ENCODE measurements at places on chromosomes 3 and 15. TPM values are rescaled to one million over a fixed set of nuclear protein-coding genes. Genes with fewer than 3 reads are reported as not detected.

DNA sequence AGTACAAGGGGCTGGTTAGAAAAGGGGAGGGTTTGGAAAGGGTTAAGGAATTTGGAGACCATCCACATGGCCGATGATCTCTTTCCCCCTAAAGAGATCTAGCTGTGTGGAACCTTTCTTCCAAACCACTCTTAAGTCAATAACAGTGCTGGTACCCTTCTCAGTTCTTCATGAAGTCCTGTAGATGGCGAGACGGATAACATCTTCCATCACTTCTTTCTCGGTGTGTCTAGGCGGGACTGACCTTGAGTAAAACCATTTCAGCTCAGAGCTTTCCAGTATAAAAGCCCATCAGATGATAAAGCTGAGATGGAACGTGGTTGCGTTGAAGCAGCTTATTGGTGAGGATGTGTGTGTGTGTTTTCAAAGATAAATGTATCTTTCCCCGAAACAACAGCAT lies 151.5 kb upstream of the BHLHE40 start:
- no peak overlapping the region for H3K27ac ChIP-seq
- DNase-seq, result no peak
- H3K4me1 ChIP-seq, result peaks cover 9% of the 10 kb centered on the region

DNA sequence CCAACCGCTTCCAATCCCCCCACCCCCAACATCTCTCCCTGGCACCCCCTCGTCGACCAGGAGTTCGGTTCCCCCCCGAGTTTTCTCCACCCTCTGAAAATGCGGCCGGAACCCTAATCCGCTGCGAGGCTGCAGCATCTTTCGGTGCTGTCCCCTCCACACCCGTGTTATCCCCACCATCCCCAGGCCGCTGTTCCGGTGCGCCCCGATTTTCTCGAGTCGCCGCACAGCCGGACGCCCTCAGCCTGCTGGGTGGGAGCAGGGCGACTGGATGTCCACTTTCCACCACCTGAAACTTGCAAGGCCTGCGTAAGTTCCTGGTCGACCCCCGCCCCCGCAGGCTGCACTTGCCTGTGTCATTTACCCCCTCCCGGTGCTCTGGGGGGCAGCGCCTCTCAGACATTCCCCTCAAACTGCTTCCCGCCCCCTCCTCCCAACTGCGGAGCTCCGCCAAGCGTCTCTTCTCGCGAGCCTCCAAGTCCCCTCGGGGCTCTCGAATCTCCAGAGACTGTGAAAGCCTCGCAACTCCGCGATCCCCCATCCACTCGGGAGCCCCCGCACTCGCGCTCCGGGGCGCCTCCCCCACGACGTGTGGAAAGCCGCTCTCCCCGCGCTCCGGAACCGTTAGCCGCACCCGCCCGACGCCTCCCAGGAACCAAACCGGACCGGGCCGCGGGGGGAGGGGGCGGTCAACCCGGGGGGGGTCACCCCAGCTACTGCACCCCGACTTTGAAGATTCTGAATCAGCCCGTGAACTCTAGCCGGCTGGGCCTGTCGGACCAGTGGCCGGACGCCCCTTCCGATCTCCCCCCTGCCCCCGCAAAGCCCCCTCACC lies 566 bp downstream of the ETV5 start:
- H3K36me3 ChIP-seq, result peaks cover 11% of the 10 kb centered on the region
- H3K27me3 ChIP-seq, result peaks cover 31% of the 10 kb centered on the region
- peak overlapping the region; percentile 90 for H3K4me3 ChIP-seq
- peaks cover 7% of the 10 kb centered on the region for H3K4me1 ChIP-seq

GRCh38 chr15:45842151-45842550 lies 207.3 kb downstream of the SQOR start:
- DNase-seq, result no peak
- H3K4me1 ChIP-seq, result no peaks in the 10 kb centered on the region
- H3K36me3 ChIP-seq, result no peaks in the 10 kb centered on the region
- no peak overlapping the region for H3K4me3 ChIP-seq
- no peak overlapping the region for H3K27ac ChIP-seq

DNA sequence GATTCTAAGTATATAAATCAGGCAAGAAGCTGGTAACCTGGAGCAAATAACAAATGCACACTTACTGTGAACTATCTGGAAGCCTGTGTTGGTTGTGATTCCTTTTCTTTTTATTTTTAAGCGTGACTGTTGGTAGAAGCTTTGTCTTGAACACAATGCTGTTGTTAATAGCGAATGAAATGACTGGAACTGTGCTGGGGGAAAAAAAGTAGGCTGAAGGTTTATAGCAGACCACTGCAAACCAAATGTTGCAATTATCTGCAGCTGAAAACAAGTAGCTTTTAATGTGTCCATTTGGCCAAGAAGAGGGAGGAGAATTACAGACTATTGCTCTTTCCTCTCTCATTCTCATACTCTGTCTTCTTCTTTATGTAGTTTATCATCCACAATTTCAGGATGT lies 184.5 kb upstream of the DNAJC19 start:
- no peaks in the 10 kb centered on the region for H3K36me3 ChIP-seq
- no peak for DNase-seq
- no peaks in the 10 kb centered on the region for H3K27me3 ChIP-seq
- no peak overlapping the region for H3K27ac ChIP-seq
- no peak overlapping the region for H3K4me3 ChIP-seq
- peaks cover 5% of the 10 kb centered on the region for H3K4me1 ChIP-seq

- no peaks in the 10 kb centered on the region for H3K27me3 ChIP-seq
- no peak overlapping the region for H3K4me3 ChIP-seq
- no peak for DNase-seq
- H3K4me1 ChIP-seq, result peaks cover 35% of the 10 kb centered on the region
- H3K27ac ChIP-seq, result no peak overlapping the region
These were observed 28.1 kb downstream of the SMAD3 start for GRCh38 chr15:67093504-67093862.

DNA sequence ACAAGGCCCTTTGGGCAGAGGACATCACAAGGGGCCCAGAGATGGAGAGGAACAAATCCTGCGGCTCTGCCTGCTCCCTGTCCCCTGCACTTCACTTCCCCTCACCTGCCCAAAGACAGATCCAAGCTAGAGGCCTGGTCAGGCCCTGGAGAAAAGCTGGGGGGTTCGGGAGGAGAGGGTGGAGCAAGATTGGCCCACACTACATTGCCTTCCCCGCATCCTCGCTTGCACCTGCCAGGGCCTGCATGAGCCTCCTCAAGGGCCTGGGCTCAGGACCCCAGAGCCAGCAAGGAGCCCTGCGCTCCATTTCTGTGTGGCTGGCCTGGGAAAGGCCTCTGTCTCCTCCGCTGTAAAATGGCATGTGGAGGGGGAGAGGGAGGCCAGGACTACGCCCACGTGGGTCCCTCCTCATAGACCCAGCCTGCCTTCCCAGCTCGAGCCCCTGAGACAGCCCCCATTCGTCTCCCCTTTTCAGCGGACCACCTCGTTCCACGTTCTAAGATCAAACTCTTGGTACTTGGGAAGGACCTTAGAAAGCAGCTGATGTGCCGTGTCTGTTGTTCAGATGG lies 106.0 kb downstream of the HMG20A start:
- H3K27me3 ChIP-seq, result peaks cover 6% of the 10 kb centered on the region
- H3K27ac ChIP-seq, result peak overlapping the region; percentile 74
- no peaks in the 10 kb centered on the region for H3K36me3 ChIP-seq
- peaks cover 39% of the 10 kb centered on the region for H3K4me1 ChIP-seq
- no peak overlapping the region for H3K4me3 ChIP-seq

DNA sequence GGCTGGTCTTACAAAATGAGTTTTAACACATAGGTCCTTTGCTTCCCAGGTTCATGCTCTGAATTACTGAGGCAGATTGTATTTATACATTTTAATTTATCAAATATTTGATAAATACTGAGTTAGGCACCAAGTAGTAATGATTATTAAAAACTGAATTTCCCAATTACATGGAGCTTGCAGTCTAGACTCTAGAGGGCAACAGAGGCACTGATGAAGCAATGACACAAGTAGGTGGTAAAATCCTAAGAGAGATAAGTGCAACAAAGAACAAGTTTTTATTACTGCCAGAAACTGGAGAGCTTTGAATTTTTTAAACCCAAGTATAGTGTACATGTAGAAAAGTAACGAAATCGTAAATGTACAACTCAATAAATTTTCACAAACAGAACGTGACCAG lies 406.2 kb upstream of the RARB start:
- H3K27me3 ChIP-seq, result no peaks in the 10 kb centered on the region
- no peaks in the 10 kb centered on the region for H3K36me3 ChIP-seq
- no peak for DNase-seq
- H3K4me3 ChIP-seq, result no peak overlapping the region
- no peaks in the 10 kb centered on the region for H3K4me1 ChIP-seq

- DNase-seq, result no peak
- no peak overlapping the region for H3K4me3 ChIP-seq
- H3K36me3 ChIP-seq, result no peaks in the 10 kb centered on the region
- H3K27ac ChIP-seq, result no peak overlapping the region
- no peaks in the 10 kb centered on the region for H3K27me3 ChIP-seq
These were observed 45.9 kb upstream of the COL6A5 start for GRCh38 chr3:130299531-130299930.

- H3K27ac ChIP-seq, result no peak overlapping the region
- DNase-seq, result peak; percentile 77
These were observed 359.7 kb upstream of the ROPN1 start for GRCh38 chr3:124351430-124352148.

DNA sequence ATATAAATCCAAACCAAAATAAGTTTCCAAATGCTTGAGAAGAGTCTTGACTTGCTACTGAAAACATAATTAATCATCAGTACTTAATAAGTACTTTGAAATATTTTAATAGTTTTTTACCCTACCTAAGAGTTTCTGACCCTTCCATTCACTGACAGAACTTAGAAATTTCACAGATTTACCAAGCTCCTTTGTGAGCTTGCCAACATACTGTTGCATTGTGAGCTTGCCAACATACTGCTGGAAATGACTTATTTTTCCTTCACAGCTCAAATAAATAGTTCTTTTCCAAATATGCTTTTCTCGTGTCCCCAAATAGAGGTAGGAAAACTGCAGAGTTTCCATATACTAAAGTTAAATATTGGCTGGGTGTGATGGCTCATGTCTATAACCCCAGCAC lies 9.6 kb upstream of the AADAC start:
- no peaks in the 10 kb centered on the region for H3K4me1 ChIP-seq
- no peaks in the 10 kb centered on the region for H3K36me3 ChIP-seq
- no peaks in the 10 kb centered on the region for H3K27me3 ChIP-seq
- H3K4me3 ChIP-seq, result no peak overlapping the region

- H3K27ac ChIP-seq, result no peak overlapping the region
- H3K4me1 ChIP-seq, result no peaks in the 10 kb centered on the region
- no peaks in the 10 kb centered on the region for H3K36me3 ChIP-seq
- no peak for DNase-seq
- no peak overlapping the region for H3K4me3 ChIP-seq
- H3K27me3 ChIP-seq, result no peaks in the 10 kb centered on the region
These were observed 495.2 kb upstream of the EPHA6 start for GRCh38 chr3:96319166-96319565.

- DNase-seq, result no peak
- H3K4me1 ChIP-seq, result no peaks in the 10 kb centered on the region
- no peaks in the 10 kb centered on the region for H3K36me3 ChIP-seq
- peak overlapping the region; percentile 39 for H3K4me3 ChIP-seq
- H3K27ac ChIP-seq, result no peak overlapping the region
These were observed 84.0 kb downstream of the IFT80 start for GRCh38 chr3:160314995-160315394.

GRCh38 chr3:196546537-196546936 lies 21.8 kb downstream of the WDR53 start:
- H3K4me1 ChIP-seq, result no peaks in the 10 kb centered on the region
- H3K27me3 ChIP-seq, result no peaks in the 10 kb centered on the region
- no peak overlapping the region for H3K27ac ChIP-seq
- H3K36me3 ChIP-seq, result no peaks in the 10 kb centered on the region
- H3K4me3 ChIP-seq, result no peak overlapping the region

DNA sequence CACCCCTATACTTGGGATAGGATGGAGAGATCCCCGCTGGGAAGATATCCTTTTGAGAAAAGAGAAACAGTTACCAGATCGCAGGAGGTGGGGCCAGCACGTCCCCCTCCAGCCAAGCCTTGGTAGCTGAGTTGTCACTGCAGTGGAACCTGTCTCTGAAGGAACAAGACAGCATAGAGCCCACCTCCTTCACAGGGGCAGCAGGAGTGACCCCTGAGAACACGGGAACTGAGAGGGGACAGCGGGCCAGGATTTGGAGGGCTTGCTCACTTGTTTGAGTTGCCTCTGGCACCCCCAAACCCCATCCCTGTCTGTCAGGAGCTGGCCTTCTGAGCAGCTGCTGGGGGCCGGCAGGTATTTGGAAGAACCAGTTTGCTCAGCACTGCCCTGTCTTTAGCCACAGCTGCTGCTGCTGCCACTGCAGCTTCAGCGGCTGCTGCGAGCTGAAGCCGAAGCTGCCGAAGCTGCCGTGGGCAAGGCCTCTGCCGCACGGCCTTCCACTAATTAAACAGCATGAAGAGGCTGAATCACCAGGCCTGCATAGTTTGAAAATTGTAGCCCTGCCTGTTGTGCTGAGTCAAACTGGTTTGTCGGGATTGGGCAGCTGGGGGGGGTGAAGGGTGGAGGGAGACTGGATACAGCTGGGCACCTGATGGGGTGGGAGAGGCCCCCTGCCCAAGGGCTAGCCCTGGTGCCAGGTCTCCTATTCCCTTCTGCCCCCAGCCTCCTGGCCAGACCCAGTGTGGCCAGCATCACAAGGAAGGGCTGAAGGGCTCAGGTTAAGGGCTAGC lies 4.0 kb downstream of the EPHB3 start:
- peaks cover 21% of the 10 kb centered on the region for H3K36me3 ChIP-seq
- H3K4me3 ChIP-seq, result peak overlapping the region; percentile 98
- no peak overlapping the region for H3K27ac ChIP-seq
- H3K27me3 ChIP-seq, result peaks cover 29% of the 10 kb centered on the region
- peaks cover 35% of the 10 kb centered on the region for H3K4me1 ChIP-seq

GRCh38 chr3:121757087-121757811 lies 7.7 kb upstream of the GOLGB1 start:
- H3K4me3 ChIP-seq, result no peak overlapping the region
- H3K27me3 ChIP-seq, result peaks cover 28% of the 10 kb centered on the region
- DNase-seq, result no peak
- H3K4me1 ChIP-seq, result no peaks in the 10 kb centered on the region

GRCh38 chr15:31857194-31857593 lies 173.1 kb upstream of the CHRNA7 start:
- DNase-seq, result peak; percentile 83
- H3K4me3 ChIP-seq, result no peak overlapping the region
- no peaks in the 10 kb centered on the region for H3K4me1 ChIP-seq
- no peak overlapping the region for H3K27ac ChIP-seq

DNA sequence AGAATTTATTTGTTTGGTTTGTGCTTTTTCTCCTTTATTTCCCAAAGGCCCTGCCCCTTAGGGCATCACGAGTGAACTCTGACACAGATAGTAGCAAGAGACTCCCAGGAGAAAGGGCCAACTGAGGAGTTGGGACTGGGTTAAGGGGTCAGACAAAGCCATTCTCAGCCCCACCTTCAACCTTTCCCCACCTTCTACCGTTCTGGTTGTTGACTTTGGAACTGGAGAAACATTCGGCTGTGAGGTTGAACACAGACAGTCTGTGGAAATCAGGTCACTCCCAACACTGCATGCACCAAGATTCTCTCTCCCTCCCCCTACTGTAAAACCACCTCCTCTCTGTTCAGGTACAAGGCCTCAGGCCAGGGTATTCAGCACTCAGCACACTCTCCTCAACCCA lies 3.9 kb upstream of the BDH1 start:
- peak overlapping the region; percentile 53 for H3K4me3 ChIP-seq
- no peaks in the 10 kb centered on the region for H3K36me3 ChIP-seq
- H3K27ac ChIP-seq, result no peak overlapping the region

The CTDSPL2 gene
- 67.8 TPM for total RNA-seq

The ARRDC4 gene
- total RNA-seq, result 2.1 TPM

The SLC9C1 gene
- 0.66 TPM for total RNA-seq

The BSN gene
- total RNA-seq, result 2.1 TPM

The ADGRG7 gene
- total RNA-seq, result 0.63 TPM

The EPHB3 gene
- 36.9 TPM for total RNA-seq

The ACKR2 gene
- 1.0 TPM for total RNA-seq
